ENCODE measurements at places on chromosomes 16 and 17.

DNA sequence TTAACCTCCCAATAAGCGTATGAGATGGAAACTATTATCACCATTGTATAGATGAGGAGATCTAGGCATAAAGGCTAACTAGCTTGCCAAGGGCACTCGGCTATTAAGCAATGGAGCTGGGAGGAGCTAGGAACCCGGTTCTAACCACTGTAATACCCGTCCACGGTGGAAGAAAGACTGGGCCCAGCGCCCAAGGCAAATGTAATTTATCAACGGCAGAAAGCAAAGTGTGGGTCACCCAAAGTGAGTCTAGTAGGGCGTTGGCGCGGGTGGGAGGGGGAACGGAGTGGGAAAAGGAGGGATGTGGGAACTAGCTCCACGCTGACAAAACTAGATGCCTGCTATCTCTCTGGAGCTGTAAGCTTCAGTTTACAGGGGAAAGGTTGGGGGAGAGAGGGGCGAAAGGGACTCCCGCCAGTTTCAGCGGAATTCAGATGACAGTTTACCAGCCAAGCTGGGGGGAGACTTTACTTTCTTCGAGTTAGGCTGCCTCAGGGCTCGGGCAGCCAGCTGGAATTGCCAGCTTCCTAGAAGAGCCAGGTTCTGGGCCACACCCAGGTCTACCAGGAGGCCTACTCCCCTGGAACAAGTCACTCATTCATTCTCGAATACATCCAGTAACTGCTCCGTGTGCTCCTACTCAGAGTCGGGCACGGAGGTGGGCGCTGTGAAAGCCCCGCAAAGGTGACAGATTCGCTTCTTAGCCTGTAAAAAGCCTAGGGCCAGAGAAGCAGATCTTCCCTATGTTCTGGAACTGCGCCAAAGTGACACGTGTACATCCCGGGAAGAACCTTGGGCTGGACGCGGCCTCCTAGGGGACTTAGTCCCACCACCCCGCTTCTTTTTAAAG lies 837 bp downstream of the LRRC59 start:
- peaks cover 21% of the 10 kb centered on the region for H3K4me1 ChIP-seq
- H3K27me3 ChIP-seq, result no peaks in the 10 kb centered on the region

DNA sequence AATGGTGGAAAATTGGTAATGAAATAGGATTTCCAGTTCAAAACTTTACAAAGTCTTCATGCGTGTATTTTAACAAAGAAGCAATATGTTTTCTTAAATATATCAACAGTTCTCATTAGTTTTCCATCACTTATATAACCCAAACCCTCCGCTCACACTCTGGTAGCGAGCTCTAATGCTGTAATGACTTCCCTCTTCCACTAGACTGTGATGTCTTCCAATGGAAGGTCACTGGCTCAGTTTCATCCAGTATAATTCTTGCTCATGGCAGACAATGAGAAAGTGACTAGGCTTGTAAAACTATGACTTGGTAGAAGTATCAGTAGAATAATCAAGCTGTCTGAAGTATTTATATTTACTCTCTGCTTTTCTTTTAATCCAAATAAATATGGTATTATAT lies 32.8 kb downstream of the NETO2 start:
- H3K4me3 ChIP-seq, result no peak overlapping the region
- H3K27me3 ChIP-seq, result no peaks in the 10 kb centered on the region
- DNase-seq, result no peak
- H3K36me3 ChIP-seq, result no peaks in the 10 kb centered on the region
- no peak overlapping the region for H3K27ac ChIP-seq

DNA sequence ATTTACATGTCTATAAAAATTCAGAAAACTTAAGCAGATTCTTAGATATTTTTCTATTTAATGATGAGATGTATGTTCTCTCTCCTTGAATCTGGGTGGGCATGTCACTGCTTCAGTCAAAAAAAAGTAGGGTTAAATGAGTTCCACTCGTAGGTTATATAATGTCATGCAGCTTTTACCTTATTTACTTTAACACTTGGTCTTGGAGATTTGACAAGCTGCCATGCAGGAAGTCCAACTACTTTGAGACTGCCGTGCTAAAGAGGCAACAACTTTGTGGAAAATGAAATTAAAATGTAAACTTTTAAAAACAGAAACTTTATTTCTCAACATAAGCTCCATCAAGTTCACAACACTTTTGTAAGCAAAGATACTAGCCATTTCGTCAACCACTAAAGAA lies 1336.0 kb upstream of the CDH8 start:
- no peak overlapping the region for H3K27ac ChIP-seq
- H3K27me3 ChIP-seq, result no peaks in the 10 kb centered on the region
- H3K36me3 ChIP-seq, result no peaks in the 10 kb centered on the region
- no peak for DNase-seq

GRCh38 chr17:66466106-66466820 lies 163.8 kb downstream of the PRKCA start:
- peaks cover 27% of the 10 kb centered on the region for H3K4me1 ChIP-seq
- H3K36me3 ChIP-seq, result peaks cover 10% of the 10 kb centered on the region
- H3K4me3 ChIP-seq, result no peak overlapping the region
- no peak for DNase-seq

- H3K27me3 ChIP-seq, result no peaks in the 10 kb centered on the region
- DNase-seq, result no peak
- no peak overlapping the region for H3K4me3 ChIP-seq
- H3K36me3 ChIP-seq, result peaks cover 15% of the 10 kb centered on the region
- H3K27ac ChIP-seq, result no peak overlapping the region
These were observed 117.6 kb downstream of the VPS53 start for GRCh38 chr17:596763-597644.

GRCh38 chr17:69725146-69725545 lies 310.6 kb downstream of the MAP2K6 start:
- H3K27me3 ChIP-seq, result peaks cover 19% of the 10 kb centered on the region
- H3K36me3 ChIP-seq, result peaks cover 1% of the 10 kb centered on the region
- no peak overlapping the region for H3K27ac ChIP-seq

- H3K27me3 ChIP-seq, result peaks cover 1% of the 10 kb centered on the region
- no peaks in the 10 kb centered on the region for H3K36me3 ChIP-seq
- no peak overlapping the region for H3K27ac ChIP-seq
- no peak for DNase-seq
- no peak overlapping the region for H3K4me3 ChIP-seq
These were observed 84.2 kb downstream of the SNX29 start for GRCh38 chr16:12060751-12061150.

DNA sequence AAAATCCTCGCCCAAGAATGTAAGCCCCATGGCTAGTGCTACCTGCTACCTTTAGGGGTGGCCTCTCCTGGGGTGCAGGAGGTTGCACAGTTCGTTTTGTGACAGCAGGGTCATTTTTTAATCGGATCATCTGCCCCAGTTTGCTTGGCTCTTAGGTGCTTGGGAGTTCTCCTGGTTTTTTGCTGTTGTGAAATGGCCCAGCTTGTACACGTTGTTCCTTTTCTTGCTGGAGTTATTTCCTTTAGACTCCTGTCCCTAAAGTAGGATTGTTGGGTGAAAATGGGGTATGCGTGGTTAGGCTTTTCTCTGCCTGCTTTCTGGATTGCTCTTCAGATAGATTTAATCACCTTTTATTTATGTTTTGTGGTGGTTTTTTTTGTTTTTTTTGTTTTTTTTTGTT lies 25.8 kb downstream of the ABCC1 start:
- no peak for DNase-seq
- no peak overlapping the region for H3K4me3 ChIP-seq
- no peaks in the 10 kb centered on the region for H3K4me1 ChIP-seq
- peaks cover 80% of the 10 kb centered on the region for H3K36me3 ChIP-seq
- no peaks in the 10 kb centered on the region for H3K27me3 ChIP-seq

DNA sequence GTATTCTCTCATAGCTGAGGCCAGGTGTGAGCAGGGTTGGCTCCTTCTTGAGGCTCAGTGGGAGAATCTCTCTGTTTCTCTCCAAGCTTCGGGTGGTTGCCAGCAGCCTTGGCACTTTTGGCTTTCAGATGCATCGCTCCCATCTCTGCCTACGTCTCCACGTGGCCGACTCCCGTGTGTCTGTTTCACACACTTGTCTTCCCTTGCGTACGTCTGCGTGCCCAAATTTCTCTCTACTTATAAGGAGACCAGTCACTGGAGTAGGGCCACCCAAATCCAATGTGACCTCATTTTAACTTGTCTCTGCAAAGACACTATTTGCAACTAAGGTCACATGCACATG lies 14.7 kb downstream of the OSBPL7 start:
- no peak for DNase-seq
- peaks cover 2% of the 10 kb centered on the region for H3K27me3 ChIP-seq
- no peak overlapping the region for H3K4me3 ChIP-seq
- H3K36me3 ChIP-seq, result peaks cover 13% of the 10 kb centered on the region
- H3K27ac ChIP-seq, result no peak overlapping the region

GRCh38 chr17:32628271-32629044 lies 141.7 kb downstream of the CDK5R1 start:
- H3K4me3 ChIP-seq, result no peak overlapping the region
- no peak overlapping the region for H3K27ac ChIP-seq
- H3K4me1 ChIP-seq, result no peaks in the 10 kb centered on the region
- DNase-seq, result no peak
- no peaks in the 10 kb centered on the region for H3K36me3 ChIP-seq

GRCh38 chr17:28948873-28949184 lies 2.5 kb downstream of the PHF12 start:
- DNase-seq, result no peak
- H3K36me3 ChIP-seq, result peaks cover 30% of the 10 kb centered on the region
- peak overlapping the region; percentile 93 for H3K4me3 ChIP-seq
- H3K4me1 ChIP-seq, result peaks cover 44% of the 10 kb centered on the region
- H3K27me3 ChIP-seq, result no peaks in the 10 kb centered on the region
- peak overlapping the region; percentile 92 for H3K27ac ChIP-seq

DNA sequence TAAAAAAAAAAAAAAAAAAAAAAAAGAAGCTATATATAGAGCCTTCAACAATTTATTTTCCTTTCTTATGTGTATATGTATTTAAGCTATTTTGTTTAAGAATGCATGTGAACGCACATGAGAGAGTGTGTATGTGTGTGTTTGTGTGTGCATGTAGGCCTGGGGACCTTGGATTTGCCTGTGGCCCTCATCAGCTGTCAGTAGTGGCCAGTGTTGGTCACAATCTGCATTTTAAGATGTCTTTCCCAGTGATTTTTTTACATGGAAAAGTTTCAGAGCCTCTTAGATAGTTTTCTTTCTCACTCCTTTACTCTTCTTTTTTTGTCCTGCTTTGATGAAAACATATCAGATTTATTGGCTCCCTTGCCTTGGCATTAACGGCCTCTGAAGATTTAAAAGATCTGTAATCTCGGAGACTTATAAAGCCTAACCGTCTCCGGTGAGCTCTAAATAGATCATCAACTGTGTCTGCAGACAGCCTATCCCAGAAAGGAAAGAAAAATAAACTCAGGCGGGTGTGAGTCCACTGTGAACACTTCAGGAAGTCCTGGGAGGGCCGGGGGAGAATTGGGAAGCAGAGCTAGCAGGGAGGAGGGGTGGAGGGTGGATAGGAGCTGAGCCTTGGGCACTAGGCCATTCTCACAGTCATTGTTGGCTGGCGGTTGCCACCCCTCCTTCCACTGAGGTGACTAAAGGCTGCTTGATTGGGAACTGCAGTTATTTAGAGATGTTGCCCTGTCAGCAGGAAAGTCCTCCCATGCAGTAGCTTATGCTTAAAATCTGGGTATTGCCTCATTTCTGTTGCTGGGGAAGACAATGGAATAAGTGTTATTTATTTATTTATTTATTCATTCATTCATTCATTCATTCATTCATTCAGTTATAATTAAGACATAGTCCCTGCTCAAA lies 86.8 kb downstream of the WWP2 start:
- peaks cover 9% of the 10 kb centered on the region for H3K36me3 ChIP-seq
- no peak overlapping the region for H3K27ac ChIP-seq
- no peak overlapping the region for H3K4me3 ChIP-seq
- no peak for DNase-seq
- H3K27me3 ChIP-seq, result no peaks in the 10 kb centered on the region

- DNase-seq, result no peak
- H3K4me1 ChIP-seq, result no peaks in the 10 kb centered on the region
- H3K36me3 ChIP-seq, result no peaks in the 10 kb centered on the region
- H3K4me3 ChIP-seq, result no peak overlapping the region
These were observed 269.8 kb downstream of the C16orf95 start for GRCh38 chr16:87047221-87048037.

DNA sequence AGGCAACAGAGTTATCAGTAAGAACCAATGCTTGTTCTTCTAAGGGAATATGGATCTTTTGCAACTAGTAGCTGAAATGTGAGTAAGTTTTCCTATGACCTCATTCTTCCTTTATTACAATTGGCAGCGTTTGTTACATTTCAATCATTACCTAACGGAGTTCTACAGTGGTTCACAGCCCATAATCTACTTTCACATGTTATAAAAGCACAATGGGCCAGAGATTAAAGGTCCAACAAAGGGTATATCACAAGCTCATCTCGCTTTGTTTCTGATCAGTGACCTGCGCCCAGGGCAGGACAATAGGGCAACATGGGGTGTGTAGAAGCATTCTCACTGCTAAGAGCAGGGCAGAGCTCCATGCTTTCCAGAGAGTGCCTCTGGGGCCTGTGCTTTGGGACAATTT lies 279.9 kb upstream of the DYNLRB2 start:
- peaks cover 4% of the 10 kb centered on the region for H3K4me1 ChIP-seq
- DNase-seq, result no peak
- no peak overlapping the region for H3K27ac ChIP-seq
- peaks cover 2% of the 10 kb centered on the region for H3K27me3 ChIP-seq
- H3K4me3 ChIP-seq, result no peak overlapping the region

GRCh38 chr17:35287286-35287811 lies 44.5 kb downstream of the SLFN5 start:
- H3K4me3 ChIP-seq, result no peak overlapping the region
- H3K27me3 ChIP-seq, result no peaks in the 10 kb centered on the region
- no peak for DNase-seq

DNA sequence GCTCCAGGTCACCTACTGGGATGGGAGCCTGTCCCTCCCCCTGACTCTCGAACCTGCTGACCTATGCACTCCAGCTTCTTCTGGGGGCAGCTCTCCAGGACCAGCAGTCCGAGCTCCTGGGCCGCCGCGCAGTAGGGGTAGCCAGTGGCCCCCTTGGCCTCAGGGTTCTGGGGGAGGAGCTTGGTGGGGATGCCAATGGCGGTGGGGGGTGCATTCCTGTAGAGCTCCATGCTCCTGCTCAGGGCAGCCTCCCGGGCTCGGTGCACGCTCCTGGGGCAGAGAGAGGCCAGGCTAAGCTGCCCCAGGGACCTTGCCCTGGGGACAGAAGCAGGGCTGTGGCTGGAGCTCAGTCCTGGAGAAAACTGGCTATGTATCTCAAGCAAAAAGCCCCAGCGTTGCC lies 7.7 kb upstream of the SPATA2L start:
- no peak overlapping the region for H3K4me3 ChIP-seq
- no peak for DNase-seq
- H3K27me3 ChIP-seq, result no peaks in the 10 kb centered on the region
- H3K27ac ChIP-seq, result no peak overlapping the region

All from activated naive CD8-positive, alpha-beta T cell treated with anti-CD3 and anti-CD28 coated beads, Interleukin-2, amount 10 ng/mL, durations not matched to agents 7 days and 5 days (primary cell).